ENCODE measurements at places on chromosomes 12 and 14. TPM values are rescaled to one million over a fixed set of nuclear protein-coding genes. Genes with fewer than 3 reads are reported as not detected.

KRT74 gene
- not detected for polyA plus RNA-seq

KRT75 gene
- polyA plus RNA-seq, result not detected

ATXN3 gene
- 22.7 TPM for polyA plus RNA-seq

KRT84 gene
- polyA plus RNA-seq, result not detected

OVCH1 gene
- not detected for polyA plus RNA-seq

DLK1 gene
- polyA plus RNA-seq, result not detected

ENTPD5 gene
- polyA plus RNA-seq, result 2.9 TPM

ACVRL1 gene
- polyA plus RNA-seq, result not detected

AGAP2 gene
- polyA plus RNA-seq, result 4.1 TPM

DPF3 gene
- polyA plus RNA-seq, result 6.0 TPM

VASH1 gene
- 0.70 TPM for polyA plus RNA-seq

TAS2R10 gene
- polyA plus RNA-seq, result not detected

SPTLC2 gene
- 20.3 TPM for polyA plus RNA-seq

P2RX2 gene
- polyA plus RNA-seq, result not detected

ANO4 gene
- polyA plus RNA-seq, result not detected

CLEC9A gene
- polyA plus RNA-seq, result not detected

MYO1A gene
- not detected for polyA plus RNA-seq

SERPINA12 gene
- not detected for polyA plus RNA-seq

BLOC1S1 gene
- polyA plus RNA-seq, result 174 TPM

TMEM233 gene
- not detected for polyA plus RNA-seq

BCAT1 gene
- 11.5 TPM for polyA plus RNA-seq

PITPNM2 gene
- 0.95 TPM for polyA plus RNA-seq

NANOG gene
- polyA plus RNA-seq, result not detected

ALKBH2 gene
- polyA plus RNA-seq, result 17.6 TPM

PGF gene
- not detected for polyA plus RNA-seq

HAL gene
- not detected for polyA plus RNA-seq

TGM1 gene
- not detected for polyA plus RNA-seq

C1S gene
- not detected for polyA plus RNA-seq

SLC10A1 gene
- polyA plus RNA-seq, result not detected

STYK1 gene
- not detected for polyA plus RNA-seq

TEX22 gene
- 1.0 TPM for polyA plus RNA-seq

MYO1H gene
- polyA plus RNA-seq, result not detected

LRRC10 gene
- not detected for polyA plus RNA-seq

AMIGO2 gene
- 7.4 TPM for polyA plus RNA-seq

RPGRIP1 gene
- 0.14 TPM for polyA plus RNA-seq

NOS1 gene
- polyA plus RNA-seq, result not detected

TCL1A gene
- polyA plus RNA-seq, result 4.9 TPM

CLEC1B gene
- not detected for polyA plus RNA-seq

SMIM10L1 gene
- polyA plus RNA-seq, result 6.1 TPM

TSPAN19 gene
- polyA plus RNA-seq, result not detected

SLC38A4 gene
- not detected for polyA plus RNA-seq

GXYLT1 gene
- 5.1 TPM for polyA plus RNA-seq

SYNDIG1L gene
- polyA plus RNA-seq, result not detected

OAS2 gene
- polyA plus RNA-seq, result 44.7 TPM

FAM181A gene
- polyA plus RNA-seq, result not detected

PROX2 gene
- not detected for polyA plus RNA-seq

RNASE13 gene
- not detected for polyA plus RNA-seq

SERPINA4 gene
- polyA plus RNA-seq, result not detected

MYF5 gene
- not detected for polyA plus RNA-seq

CAPS2 gene
- polyA plus RNA-seq, result 1.5 TPM

GPR68 gene
- polyA plus RNA-seq, result 1.6 TPM

PIWIL1 gene
- polyA plus RNA-seq, result not detected
